Stimulated activated CD8-positive, alpha-beta memory T cell treated with anti-CD3 and anti-CD28 coated beads, Interleukin-4, amount 100 ng/mL, for 1 hour (primary cell): ENCODE measurements at places on chromosomes 1 and 21.

DNA sequence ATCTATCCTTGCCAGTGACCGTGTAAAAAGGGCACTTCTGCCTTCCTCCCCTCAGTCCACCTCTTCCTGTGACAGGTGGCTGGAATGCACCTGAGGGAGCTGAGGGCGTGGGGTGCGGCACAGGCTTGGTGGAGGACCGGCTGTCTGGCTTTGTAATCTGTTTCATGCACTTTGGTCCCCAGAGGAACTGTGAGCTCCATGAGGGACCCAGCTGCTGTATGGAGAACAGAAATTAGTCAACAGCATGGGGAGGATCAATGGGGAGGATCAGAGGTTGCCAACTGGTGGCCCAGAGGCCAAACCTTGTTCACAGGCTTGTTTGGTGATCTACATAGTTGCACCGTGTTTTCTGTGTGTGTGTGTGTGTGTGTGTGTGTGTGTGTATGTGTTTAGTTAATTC, 19.0 kb upstream of the LUZP1 start:
- DNase-seq, result no peak

- no peak for DNase-seq
Observed at GRCh38 chr1:99613716-99614115, 32.2 kb upstream of the PALMD start.

- DNase-seq, result no peak
Observed at GRCh38 chr1:30036229-30036547, 687.2 kb downstream of the MATN1 start.

GRCh38 chr1:213934649-213935048, 53.1 kb upstream of the PROX1 start:
- DNase-seq, result no peak

- no peak for DNase-seq
Observed at GRCh38 chr1:221793439-221794078, 51.7 kb upstream of the DUSP10 start.

DNA sequence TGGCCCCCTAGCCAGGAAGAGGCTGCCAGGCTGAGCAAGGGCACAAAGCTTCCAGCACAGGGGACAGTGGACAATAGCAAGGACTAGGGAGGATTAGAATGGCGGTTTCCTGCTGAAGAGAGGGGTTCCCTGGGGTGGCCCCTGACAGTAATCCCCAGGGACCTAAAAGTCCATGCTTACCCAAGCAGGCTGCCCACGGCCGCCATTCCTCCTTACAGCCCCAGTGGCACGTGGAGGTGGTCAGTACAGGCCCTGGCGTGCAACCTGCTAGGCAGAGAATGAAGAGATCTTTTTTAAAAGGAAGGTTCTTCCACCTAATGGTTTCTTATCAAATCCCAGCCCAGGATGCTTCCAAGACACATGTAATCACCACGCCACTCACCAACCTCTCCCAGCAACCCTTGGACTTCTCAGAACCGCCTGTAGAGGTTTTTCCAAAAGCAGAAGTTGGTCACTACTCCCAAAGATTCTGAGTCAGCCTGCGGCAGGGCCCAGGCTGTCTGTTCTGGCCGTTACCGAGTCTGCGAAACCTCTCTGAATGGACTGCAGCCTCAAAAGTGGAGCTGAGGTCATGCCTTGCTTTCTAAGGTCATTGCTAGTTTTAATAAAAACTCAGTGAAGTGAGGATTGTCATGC, 926 bp downstream of the MRPL55 start:
- no peak for DNase-seq

DNA sequence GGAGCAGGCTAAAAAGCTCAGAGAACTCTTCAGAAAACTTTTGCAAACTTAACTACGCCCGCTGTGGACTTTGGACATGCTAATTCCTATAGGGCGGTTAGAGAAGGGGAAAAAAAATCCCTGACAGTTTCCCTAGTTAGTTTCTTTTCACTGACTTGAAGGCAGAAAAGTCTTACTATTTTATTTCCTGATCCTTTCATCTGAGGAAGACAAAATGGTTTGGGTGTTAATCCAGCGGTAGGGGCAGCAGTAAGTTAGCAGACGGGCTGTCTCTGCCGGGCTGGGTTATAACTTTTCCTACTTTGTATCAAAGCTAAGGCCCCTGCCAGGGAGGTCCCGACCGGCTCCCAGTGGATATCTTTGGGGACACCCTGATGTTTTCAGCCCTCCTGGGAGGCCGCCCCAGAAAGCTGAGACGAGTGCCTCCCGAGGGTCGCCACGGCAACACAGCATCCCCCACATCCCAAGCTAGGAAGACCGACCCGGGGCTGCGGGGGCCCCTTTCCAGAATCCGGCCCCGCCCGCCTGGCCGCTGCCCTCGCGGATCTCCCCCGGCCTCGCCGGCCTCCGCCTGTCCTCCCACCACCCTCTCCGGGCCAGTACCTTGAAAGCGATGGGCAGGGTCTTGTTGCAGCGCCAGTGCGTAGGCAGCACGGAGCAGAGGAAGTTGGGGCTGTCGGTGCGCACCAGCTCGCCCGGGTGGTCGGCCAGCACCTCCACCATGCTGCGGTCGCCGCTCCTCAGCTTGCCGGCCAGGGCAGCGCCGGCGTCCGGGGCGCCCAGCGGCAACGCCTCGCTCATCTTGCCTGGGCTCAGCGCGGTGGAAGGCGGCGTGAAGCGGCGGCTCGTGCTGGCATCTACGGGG, 162.6 kb downstream of the RUNX1 start:
- DNase-seq, result no peak

- no peak for DNase-seq
Observed at GRCh38 chr1:219174460-219175211, 958 bp downstream of the LYPLAL1 start.

GRCh38 chr1:96989302-96989701, 267.7 kb downstream of the PTBP2 start:
- DNase-seq, result no peak

DNA sequence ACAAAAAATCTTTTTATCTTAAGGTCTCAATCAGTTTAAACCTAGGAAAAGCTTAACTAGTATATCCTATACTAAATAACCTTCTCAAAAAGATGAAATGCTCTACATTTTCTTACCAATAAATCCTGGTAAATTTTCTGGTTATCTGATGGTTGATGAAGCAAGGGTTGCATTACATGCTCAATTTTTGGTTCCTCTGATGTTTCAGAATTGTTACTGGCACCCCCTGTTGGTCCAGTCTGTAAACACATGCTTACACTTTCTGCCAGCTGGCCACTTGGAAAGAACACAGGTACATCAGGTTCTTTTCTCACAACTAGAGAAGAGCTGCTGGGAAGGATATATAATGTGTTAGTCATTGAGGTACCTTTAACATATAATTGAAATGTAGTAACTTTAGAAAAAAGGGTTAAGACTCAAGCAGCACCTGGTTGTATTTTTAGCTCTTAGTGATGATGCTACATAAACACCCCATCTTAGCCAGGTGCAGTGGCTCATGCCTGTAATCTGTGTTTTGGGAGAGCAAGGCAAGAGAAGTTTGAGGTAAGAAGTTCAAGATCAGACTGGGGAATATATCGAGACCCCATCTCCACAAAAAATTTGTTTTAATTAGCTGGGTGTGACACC, 30.9 kb upstream of the TAL1 start:
- peak; percentile 11 for DNase-seq

DNA sequence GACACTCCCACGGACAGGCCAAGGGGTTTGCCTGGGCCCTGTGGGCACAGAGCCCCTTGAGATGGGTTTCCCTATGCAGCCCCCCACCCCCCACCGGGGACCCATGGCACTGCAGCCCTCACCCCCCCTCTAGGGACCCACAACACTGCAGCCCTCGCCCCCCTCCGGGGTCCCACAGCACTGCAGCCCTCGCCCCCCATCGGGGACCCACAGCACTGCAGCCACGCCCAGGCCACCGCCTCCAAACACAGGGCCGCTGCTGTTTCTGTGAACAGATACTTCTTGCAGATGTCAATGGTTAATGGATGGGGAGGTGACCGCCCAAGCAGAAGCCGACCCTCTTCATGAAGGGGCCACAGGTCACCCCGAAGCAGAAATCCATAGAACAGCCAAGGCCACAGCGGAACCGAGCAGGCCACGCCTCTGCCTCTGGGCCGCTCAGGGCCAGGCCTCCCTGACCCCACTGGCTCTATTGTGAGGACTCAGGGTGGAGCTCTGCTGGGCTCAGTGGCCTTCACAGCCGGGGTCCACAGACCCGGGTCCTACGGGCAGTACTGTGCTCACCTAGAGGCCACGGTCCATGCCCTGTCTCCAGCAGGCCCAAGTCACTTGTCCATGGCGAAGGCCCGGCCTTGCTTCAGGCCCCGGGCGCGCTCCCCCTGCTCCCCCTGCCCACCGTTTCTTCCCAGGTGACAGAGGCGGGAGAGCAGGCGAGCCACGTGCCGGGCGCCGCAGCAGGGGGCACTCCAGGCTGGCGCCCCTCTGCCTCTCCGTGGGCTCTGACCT, 4.1 kb upstream of the POFUT2 start:
- DNase-seq, result no peak

- no peak for DNase-seq
Observed at GRCh38 chr1:119635811-119636390, 12.2 kb downstream of the ZNF697 start.

- DNase-seq, result no peak
Observed at GRCh38 chr21:35428489-35428888, 379.4 kb upstream of the RUNX1 start.

- no peak for DNase-seq
Observed at GRCh38 chr1:18560692-18561091, 70.0 kb upstream of the PAX7 start.

GRCh38 chr1:5456090-5456811, 536.0 kb downstream of the NPHP4 start:
- DNase-seq, result no peak

DNA sequence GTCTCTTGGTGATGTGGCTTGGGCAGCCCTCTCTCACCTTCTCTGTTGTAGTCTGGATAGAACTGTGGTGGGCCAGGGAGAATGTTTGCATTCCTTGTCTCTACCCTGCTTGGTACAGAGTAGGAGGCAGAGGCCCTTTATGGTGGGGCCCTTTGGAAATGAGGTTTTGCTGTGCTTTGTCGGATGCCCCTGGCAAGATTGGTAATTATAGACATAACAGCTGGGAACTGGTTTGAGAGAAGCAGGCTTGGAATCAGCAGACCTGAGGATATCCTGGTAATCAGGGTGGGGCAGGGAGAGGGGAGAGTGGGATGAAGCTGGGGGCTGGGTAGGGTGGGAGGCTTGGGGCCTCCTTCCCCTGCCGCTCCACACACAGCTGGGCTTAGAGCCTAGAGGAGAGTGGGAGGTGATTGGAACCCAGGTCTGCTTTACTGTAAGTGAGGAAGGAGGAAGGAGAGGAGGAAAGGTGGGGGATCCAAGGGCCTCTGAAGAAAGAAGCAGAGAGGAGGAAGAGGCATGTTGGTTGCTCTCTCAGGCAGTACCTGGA, 5.0 kb downstream of the VANGL2 start:
- no peak for DNase-seq

DNA sequence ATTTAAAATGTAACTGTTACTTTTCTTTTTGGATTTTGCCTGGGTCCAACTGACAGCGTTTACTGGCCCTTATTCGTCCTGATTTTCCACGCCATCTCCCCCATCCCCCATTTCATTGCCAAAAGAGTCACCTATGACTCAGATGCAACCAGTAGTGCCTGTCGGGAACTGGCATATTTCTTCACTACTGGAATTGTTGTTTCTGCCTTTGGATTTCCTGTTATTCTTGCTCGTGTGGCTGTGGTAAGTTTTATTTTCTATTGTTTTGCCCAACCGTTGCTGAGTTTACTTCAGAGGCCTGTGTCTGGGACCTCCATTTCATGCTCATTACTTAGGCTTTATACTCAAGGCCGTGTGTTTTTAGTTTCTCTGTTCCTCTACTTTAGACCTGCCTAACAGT, 9.3 kb downstream of the LEPR start:
- DNase-seq, result no peak

- DNase-seq, result no peak
Observed at GRCh38 chr1:236457775-236458174, 63.7 kb downstream of the EDARADD start.

GRCh38 chr1:61116421-61116820, 34.1 kb downstream of the NFIA start:
- DNase-seq, result no peak

DNA sequence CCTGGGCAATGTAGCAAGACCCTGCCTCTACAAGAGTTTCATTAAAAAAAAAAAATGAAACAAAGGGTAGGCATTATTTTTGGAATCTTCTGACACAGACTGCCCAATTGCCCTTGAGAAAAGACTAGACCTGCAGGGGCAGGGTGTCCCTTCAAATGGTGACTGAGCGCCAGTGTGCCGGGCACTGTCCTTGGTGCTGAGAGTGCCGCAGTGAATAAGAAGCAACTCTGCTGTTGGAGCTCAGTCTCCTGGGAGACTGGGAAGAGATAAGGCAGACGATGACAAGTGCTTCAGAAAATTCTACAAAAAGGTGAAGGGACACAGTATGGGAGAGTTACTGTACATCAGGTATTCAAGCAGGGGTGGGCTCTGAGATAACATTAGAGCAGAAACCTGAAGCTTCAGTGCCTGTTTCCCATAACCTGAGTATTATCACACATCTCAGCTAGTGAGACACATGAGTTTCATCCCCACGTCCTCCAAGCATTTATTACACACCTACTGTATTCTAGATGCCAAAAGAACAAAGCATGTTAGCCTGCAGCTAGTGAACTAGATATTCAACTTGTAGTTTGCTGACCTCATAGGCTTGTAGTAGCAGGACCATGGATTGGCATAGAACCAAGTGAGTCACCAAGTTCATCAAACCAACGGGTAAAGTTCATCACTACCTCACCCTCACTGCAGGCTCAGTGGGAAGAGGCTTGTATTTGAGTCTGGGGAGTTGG, 18.4 kb upstream of the RPL11 start:
- DNase-seq, result no peak

DNA sequence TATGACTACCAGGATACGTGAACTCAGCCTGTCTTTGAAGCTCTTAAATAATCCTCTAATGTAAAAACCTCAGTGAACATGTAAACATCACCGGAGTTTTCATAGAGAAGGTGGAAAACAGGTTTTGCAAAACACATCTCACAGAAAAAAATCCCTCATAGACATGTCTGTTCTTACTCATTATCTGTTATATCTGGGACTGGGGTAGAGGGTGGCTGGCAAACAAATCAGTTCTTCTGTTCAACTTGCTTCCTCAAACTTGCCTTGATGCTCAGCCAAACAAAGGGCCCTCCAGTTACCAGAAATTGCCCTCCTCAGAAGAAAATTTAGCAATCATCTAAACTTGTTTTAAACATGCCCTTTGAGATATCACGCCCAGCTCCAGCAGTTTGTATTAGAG, 66.1 kb upstream of the CXADR start:
- no peak for DNase-seq

DNA sequence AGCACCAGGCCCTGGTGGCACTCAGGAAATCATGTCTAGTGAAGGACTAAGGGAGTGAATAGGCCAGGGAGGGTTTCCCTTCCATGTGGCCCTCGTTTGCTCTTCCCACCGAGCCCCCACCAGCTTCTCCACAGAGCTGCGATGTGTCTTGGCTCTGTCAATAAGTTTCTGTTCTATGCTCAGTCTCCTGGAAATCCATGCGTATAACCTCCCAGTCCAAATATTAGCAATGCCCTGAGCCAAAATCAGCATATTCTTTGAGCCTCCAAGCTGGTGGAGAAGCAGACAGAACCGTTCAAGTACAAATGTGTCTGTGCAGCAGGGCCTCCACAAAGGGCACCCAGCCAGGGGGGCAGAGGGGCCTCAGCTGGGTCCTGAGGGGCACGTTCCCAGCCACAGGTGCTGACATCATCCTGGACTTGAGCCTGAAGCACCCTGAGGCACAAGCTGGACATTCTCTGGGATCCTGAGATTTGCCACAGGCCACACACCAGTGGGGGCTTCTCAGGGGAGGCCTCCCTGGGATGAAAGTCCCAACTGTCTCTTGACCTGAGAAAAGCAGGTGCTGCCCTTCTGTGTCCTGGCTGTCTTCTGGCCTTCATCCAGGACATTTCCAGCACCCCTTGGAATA, 350.5 kb upstream of the VAMP3 start:
- no peak for DNase-seq
